ENCODE measurements at places on chromosomes 12 and 14.
A peak's percentile ranks its signal among the peaks of the same experiment; 100 is the strongest.

GRCh38 chr12:113075137-113075683, 18.7 kb downstream of the DTX1 start:
- no peak for DNase-seq

DNA sequence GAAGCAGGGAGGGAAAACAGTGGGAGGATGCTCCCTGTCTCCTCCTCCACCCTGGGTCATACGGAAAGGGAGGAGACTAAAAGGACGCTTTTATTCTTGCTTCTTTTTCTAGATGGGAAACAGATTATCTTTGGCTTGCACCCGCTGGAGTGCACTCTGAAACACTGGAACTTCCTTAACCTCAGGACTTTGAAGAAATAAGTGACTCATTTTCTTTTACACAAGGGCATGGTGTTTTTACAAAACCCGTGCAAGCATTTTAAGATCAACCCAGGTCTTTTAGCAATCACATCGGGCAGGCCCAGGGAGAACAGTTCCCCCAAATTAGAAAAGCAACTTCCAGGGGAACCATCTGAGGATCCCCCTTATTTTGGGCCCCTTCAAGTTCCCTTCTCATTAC, 80.9 kb upstream of the TSPAN11 start:
- no peak for DNase-seq

DNA sequence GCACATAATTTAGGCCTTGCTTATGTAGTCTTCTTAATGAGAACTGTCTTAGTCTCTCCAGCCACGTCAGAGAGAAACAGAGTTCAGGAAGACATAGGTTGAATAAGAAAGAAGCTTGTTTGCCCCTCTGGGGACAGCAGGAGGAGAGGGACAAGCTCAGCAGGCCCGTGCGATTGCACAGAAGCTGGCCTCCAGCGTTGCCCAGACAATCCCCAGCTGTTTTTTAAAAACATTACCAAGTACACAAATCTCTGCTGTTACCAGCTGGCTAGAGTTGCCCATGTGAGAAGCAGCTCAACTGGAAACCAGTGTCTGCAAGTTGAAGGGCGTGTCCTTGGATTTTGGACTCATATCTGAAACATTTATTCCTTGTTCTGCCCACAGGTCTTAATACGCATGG, 232.6 kb downstream of the EFCAB11 start:
- DNase-seq, result no peak

- no peak for DNase-seq
Measured at GRCh38 chr12:12550277-12550676, 12.4 kb downstream of the DUSP16 start.

DNA sequence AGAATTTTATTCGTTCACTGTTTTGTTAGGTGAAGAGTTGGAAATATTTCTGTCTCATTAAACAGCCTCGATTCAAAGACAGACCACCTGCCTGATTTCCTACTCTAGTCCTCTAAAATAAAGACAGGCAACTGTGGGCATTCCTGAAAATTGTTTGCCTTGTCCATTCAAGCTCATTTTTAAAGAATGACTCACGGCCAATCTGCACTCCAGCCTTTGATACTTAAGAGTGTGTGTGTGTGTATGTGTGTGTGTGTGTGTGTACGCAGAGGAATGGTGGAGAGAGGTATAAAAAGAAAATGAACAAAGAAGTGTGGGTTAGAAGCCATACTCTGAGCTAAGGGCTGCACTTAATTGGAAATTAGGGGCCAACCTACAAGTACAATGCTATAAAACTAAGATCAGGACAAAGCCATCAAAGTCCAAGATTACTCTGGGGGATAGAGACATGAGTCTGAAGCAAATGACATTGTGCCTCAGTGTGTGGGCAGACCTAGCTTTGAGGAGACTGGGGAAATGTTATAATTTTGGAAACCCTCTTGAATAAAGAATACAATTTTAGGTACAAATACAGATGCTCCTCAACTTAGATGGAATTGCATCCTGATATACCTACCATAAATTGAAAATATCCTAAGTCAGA, 45.6 kb upstream of the SOCS2 start:
- DNase-seq, result no peak

DNA sequence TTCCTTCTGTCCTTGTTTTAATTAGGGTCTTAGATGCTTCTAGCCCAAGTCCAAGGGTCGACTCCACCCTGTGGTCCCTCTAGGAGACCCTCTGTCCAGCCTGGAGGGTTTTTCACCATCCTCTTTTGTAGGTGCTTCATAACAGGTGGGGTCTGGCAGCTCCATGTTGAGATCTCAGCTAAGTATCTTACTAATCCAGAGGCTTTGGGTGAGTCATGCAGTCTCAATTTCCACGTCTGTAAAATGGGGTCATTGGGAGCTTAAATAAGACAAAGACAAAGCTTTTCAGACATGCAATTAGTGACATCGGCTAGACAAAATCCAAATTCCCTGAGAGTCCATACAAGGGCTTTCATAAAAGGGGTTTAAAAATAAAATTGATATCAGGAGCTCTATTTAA, 3.2 kb downstream of the HSPB8 start:
- DNase-seq, result no peak

DNA sequence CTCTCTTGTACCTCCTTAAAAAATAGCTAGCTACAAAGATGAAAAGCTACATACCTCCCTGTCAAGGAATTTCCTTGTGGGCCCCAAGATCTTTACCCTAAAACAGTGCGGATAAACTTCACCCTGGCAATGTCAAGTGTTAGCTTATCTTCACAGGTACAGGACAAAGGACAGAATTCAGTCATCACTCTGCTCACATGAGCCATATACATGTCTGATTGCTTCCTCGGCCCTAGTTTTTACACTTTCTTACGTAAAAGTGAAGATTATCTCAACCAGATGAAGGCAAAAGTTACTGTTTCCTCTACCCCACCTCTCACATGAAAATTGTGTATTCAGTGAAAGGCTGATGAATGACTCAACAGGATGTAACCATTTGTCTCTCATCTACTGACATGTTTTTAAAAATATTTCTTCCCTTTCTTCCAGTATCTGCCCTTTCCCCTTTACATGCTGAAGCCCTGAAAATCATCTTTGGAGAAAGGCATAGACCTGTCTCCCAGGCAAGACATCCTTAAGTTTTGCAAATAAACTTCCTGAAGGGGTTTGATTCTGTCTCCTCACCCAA, 890.1 kb downstream of the GALC start:
- DNase-seq, result no peak

GRCh38 chr12:124688356-124688992, 121.1 kb upstream of the NCOR2 start:
- DNase-seq, result no peak

- no peak for DNase-seq
Measured at GRCh38 chr14:92897922-92898565, 24.9 kb upstream of the CHGA start.

DNA sequence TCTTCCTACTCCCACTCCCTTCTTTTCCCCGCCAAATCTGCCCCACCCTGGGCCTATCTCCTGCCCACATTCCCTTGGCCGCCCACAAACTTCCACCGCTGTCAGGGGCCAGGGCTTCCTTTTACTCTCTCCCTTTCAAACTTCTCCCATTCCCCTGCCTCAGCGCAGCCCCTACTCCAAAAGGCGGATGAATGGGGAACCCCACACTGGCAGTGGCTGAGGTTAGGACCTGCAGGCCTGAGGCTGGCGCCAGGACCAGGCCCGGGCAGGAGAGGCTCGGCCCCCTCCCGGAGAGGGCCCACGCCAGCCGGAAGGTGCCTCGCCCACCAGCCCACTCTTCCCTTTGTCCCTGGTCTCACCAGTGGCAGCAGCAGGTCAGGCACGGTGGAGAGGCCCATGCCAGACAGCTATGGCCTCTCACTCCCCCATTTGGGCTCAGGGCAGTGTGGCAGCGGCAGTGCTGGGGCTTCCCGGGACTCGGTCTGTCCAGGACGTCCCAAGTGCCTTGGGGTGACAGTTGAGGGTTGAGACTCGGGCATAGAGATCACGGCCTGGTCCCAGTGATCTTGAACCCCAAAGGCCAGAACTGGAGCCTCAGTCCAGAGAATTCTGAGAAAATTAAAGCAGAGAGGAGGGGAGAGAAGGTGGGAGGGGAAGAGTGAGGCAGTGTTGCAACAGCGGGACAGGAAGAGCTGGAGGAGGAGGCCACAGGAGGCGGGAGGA, at the start of gene TNFRSF1A:
TNFRSF1A (minus strand) TSS at position 660 of the 723 bp plus-strand sequence; CDS start at position 398, 262 bp downstream.
- peak; percentile 33 for DNase-seq

DNA sequence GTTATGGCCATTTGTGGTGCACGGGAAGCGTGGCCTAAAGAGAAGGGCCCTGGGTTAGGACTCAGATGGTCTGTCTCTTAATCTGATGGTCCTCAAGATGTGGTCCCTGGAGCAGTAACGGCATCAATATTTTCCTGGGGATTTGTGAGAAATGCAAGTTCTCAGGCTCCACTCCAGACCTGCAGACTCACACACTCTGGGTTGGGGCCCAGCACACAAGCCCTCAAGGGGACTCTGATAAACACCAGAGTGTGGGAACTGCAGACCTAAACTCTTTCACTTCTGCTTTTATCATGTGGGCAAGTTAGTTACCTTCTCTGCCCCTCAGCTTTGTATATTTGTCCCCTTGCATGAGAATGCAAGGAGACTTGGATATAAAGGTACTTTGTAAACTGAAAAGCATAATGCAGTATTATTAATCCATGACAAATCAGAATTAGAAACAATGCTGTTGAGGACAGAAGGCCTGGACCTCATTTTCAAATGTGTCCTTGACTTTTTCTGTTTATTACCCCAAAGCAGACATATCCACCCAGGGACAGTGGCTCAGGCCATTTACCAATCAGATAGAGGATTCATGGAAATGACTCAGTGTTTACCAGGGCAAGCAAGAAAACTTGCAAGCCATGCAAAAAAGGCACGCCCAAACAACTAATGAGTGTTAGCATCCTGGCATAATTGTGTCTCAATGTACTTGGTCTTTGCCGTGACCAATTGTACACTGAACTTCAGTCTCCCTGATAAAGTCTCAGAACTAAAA, 157.0 kb downstream of the ASCL1 start:
- DNase-seq, result no peak

DNA sequence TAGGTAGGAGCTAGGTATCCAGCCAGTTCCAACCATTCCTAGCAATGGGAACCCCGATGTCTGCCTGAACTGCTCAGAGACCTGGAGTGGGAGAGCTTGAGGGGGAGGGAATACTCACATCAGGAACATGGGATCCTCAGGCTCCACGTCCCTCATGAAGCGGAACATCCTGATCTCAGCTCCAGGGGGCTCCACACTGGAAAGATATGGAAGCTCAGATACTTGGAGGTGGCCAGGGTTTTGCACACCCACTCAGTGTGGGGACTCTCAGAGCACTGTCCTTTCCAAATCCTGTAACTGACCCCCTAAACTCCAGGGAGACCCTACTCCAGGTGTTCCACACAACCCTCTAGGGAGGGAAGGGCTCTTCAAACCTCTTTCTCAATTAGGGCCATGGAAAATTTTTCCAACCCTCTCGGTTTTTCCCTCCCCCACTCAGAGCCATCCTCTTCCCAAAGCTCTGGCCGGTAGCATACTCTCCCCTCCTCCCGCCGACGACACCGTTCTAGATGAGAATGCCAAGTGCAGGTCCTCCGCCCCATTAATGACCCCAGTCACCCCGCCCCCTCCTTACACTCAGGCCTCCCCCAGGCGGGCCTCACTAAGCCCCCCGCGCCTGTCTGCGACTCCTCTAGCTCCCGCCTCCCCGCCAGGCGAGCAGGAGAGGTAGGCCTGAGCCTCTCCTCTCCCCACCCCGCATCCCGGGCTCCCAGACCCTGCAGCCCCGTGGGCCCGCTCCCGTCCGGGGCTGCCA, 597 bp downstream of the MLF2 start:
- DNase-seq, result peak; percentile 29

- DNase-seq, result no peak
Measured at GRCh38 chr12:33488036-33488435, 48.4 kb upstream of the SYT10 start.

GRCh38 chr12:43095669-43096280, 456.2 kb downstream of the ADAMTS20 start:
- no peak for DNase-seq

DNA sequence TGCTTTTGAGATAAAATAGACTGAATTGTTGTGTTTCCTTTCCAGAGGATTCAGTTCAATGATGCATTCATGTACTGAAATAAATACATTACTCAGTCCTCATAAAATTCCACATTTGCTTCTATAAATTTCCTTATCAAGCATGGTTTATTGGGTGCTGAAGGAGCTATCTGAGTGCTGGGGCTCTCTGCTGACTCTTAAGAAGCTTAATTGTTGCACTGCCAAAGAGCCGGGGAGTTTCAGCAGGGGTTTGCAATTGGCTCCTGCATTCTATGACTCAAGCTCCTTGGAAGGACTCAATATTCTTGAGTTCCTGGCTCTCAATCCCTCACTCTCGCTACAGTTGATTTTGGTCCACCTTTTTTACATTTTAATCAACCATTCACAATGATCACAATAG, 69.8 kb upstream of the PYGL start:
- DNase-seq, result no peak

DNA sequence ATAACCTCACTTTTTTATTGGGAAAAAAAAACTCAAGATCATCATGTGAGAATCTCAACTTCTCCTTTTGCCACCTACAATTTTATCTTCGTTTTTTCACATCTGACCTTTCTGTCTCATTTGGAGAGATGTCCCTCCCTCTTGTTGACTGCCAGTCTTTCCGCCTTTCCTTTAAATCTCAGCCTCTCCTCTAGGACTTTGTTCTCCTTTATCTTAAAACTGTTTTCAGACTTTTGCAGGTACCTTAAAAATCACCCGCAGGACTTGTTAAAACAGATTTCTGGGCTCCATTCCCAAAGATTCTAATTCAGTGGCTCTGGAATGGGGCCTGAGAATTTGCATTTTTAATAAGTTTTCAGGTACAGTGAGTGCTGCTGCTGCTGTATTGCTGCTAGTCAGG, 223.2 kb downstream of the NTF3 start:
- DNase-seq, result no peak

DNA sequence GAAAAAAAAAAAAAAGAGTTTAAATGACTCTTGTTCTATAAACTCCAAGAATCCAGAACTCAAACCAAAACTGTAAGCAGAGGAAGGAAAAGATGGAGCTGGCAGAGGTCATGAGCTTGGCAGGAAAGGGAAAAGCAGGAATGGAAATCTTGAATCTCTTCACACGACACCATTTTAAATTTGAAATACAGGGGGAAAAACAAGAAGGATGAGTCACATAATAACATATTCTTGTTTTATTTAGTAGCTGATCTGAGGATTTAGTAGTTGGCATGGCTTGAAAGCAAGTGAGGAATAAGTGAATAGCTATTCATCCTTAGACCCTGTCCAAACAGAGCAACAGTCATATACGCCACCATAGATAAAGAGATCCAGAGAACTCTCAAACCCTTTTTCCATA, 35.0 kb downstream of the EPS8 start:
- DNase-seq, result no peak

- no peak for DNase-seq
Measured at GRCh38 chr14:53032161-53032803, 81.4 kb upstream of the FERMT2 start.

GRCh38 chr14:96027431-96028355, 11.5 kb upstream of the C14orf132 start:
- no peak for DNase-seq

DNA sequence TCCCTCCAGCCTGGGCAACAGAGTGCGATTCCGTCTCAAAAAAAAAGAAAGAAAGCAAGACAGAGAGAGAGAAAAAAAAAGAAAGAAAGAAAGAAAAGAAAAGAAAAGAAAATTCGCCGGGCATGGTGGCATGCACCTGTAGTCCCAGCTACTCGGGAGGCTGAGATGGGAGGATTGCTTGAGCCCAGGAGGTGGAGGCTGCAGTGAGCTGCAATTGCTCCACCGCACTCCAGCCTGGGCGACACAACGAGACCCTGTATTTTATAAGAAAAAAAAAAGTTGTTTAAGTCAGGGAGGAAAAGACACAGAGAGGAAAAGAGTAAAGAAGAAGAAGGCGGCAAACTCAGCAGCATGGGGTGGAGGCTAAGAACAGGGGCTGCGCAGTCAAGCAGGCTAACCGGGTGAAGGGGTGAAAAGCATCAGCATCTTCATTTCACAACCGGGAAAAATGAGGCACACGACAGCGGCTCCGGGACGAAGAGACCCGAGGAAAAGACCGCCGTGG, 557 bp upstream of the FICD start:
- DNase-seq, result no peak

Data from activated T-cell treated with anti-CD3 and anti-CD28 coated beads, Interleukin-2, amount 50 U/mL, for 4 hours (primary cell).